ENCODE measurements at places on chromosomes 2 and 18.

DNA sequence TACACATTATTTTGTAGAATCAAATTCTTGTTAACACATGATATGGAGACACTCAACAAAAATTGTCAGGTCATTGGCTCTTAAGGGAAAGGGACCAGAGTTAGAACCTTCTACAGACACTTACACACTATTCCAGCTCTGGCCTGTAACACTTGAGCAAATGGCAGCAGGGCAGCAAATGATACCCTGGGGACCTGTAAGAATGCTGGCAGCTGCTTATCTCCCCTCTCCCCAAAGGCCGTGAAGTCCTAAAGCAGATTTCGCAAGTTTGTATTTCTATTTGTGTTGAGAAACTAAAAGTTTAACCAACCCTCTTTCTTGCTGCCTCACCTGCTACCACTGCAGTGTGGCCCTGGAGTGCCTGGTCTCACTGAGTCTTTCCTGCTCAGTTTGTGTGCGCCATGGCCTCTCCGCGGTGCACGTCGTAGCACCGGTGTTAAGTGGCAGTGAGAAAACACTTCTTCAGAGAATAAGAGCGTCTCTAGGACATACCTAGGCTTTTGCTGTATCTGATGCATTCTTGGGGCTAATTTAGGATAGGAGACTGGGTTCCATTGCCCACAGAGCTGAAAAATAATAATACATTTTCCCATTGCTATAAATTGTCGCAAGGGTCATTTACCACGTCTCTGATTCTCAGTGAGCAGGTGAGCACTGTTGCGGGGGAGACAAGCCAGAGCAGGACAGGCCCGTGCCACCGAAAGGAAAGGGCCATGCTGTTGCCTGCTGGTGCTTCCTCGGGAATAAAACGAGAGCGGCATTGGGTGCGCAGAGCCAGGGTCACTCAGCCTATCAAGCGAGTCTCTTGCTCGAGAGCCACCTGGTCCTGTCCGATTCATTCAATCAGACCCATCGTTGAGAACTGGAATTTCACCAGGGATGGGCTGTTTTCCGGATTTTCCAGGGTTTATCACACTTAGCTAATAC lies 204.9 kb downstream of the PTGR3 start:
- DNase-seq: no peak

- no peak for DNase-seq
Measured at GRCh38 chr2:179532863-179533278, 268.2 kb upstream of the SESTD1 start.

DNA sequence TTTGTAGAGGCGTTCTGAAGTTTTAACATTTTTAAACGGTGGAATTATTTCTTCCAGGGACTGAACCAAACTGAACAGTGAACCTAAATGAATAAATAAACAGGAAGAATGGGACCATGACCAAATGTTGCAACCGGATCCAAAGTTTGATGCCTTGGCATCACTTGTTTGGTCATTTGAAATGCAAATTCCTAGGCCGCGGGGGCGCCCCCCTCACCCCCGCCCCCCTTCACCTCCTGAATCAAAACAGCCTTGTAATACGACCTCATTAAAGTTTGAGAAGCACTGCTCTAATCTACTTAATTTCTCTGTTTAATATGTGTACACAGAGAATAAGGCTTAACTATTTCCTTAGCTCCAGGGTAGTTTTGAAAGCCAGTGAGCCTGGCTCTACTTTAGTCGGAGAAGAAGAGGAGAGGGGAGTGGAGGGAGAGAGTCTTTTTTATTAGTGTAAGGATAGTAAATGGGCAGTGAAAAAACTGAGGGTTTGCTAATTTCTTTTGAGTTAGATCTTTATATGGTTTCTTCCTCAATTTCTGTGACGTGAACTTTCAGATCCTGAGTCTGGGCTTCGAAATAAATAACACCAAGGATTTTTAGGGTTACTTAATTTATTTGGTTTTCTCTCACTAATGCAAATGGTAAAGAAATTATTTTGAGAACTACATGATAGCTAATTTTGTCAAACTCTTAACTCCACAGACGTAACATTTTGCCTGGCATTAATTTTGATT lies 5.7 kb downstream of the C2orf80 start:
- no peak for DNase-seq

GRCh38 chr2:125543968-125544514 lies 1111.9 kb upstream of the GYPC start:
- DNase-seq: no peak

DNA sequence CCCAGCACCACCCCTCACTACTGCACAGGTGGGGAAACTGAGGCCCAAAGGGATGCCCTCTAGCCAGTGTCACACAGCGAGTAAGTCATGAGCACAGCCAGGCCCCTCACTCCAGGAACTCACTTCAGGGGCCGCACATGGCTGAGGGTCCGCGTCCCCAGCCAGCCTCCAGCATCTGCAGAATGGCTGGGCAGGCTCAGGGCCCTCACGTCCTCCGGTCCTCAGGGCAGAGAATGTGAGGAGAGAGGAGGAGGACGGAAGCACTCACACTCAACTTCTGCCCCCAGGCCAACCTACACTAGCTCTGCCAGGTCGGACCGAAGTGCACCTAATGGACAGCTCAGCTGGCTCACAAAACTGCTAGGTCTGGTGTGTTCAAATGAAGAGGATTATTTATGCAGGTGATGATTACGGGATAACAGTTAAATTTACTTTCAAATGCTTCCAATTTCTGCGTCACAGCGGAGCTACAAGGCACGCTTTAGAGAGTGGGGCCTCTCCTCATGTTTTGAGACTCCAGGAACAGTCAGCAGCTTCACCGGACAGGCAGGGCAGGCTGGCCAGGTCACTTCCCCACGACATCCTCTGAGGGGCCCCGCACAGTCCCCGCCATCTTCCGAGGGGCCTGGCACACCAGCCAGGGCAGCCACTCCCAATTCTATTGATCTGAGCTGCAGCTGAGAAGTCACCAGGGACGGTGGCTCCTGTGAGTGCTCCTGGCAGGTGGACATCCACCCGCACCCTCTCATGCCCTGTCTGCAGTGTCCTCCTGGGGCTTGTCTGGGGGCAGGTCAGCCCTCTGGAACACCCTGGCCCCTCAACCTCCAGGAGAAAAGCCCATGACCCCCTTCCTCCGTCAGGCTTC lies 26.5 kb downstream of the KIF1A start:
- no peak for DNase-seq

DNA sequence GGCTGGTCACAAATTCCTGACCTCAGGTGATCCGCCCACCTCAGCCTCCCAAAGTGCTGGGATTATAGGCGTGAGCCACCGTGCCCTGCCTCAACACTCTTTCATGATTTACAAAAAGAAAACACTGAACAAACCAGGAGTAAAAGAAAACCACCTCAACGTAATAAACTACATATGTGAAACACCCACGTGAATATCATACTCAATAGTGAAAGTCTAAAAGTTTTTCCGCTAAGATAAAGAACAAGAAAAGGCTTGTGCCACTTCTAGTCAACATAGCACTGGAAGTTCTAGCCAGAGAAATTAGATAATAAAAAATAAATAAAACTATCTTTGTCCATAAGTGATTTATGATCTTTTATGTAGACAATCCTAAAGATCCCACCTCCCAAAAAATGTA lies 68.5 kb downstream of the ROCK2 start:
- DNase-seq: no peak

GRCh38 chr2:45923701-45924100 lies 272.2 kb downstream of the PRKCE start:
- no peak for DNase-seq

DNA sequence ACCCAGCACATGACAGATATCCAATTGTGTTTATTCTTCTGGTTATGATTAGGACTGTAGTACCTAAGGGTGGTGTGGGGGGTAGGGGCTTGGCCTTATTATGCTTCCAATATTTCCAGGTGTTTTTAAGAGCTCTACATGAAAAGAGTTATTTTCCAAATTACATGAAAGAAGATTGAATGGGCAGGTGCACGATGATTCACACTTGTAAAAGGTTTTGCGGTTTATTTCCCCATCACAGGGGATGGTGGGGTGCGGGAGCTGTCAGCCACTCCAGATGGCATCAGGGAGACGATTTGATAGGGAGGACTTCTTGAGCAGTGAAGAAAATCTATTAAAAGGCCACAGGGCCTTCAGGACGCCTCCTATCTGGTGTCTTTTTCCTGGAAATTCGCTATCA lies 15.1 kb upstream of the CCBE1 start:
- no peak for DNase-seq

- DNase-seq: no peak
Measured at GRCh38 chr2:231223001-231223375, 24.6 kb downstream of the ARMC9 start.

Data from D341Med (cell line).